ENCODE measurements at places on chromosomes 5 and 9. TPM values are rescaled to one million over a fixed set of nuclear protein-coding genes. Genes with fewer than 3 reads are reported as not detected.

IL5 gene
- not detected for total RNA-seq

SLC6A3 gene
- total RNA-seq: not detected

KIF24 gene
- total RNA-seq: 0.68 TPM

IL4 gene
- not detected for total RNA-seq

MYMK gene
- not detected for total RNA-seq

COL5A1 gene
- 82.4 TPM for total RNA-seq

KIF4B gene
- total RNA-seq: not detected

PCDHB9 gene
- total RNA-seq: 0.30 TPM

SMIM23 gene
- total RNA-seq: not detected

KIAA0825 gene
- total RNA-seq: 1.4 TPM

SLC25A2 gene
- total RNA-seq: 0.23 TPM

LAMC3 gene
- total RNA-seq: 0.30 TPM

FCN2 gene
- not detected for total RNA-seq

SLC22A5 gene
- total RNA-seq: 4.2 TPM

SPATA31A3 gene
- total RNA-seq: not detected

ATOSB gene
- 25.1 TPM for total RNA-seq

FAT2 gene
- total RNA-seq: under 0.01 TPM
